ENCODE measurements at places on chromosomes 6 and 20.

DNA sequence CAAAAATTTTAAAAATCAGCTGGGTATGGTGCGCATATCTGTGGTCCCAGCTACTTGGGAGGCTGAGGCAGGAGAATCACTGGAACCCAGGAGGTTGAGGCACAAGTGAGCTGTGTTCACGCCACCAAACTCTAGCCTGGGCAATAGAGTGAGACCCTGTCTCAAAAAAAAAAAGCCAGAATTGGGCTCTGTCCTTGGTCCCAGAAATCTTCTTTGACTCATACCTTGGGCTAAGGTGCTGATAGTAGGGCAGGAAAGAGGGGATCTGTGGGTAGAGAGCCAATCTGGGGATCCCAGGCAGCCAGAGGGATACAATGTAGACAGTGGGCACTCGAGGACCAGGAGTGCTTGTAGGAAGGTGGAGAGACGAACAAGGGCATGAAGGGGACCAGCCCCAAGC, 13.3 kb downstream of the ETV7 start:
- DNase-seq, result no peak

DNA sequence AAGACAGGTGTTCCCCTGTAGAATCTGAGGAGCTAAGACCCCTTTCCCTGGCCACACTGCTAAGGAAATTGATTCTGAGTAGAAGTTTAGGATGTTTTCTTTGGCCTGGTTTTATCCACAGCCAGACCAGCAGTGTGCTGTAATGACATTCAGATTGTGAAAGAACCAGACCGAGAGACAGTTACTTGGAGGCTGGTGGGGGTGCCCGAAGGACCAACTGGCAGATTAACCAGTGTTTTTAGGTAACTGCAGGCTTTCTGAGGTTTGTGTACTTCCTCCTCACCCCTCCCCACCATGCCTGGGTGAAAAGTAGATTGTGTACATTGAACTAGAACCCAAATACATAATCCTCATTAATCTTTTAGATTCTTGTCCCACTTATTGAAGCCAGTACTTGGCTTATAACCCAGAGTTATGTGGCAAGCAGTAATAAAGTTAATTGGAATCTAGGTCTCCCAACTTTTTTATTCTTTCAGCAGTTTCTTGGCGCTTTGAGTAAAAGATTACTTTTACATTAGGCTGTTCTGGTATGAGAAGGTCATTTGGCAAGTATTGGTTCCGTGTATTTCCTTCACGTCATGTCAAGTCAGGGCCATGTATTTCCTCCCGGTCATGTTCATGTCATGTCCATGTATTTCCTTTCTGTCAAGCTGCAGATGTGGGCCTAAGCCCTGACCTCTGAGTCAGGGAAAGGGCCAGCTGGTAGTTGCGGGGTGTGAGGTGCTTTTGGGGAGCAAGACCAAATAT, 93.7 kb downstream of the TCP11 start:
- no peak for DNase-seq

GRCh38 chr6:117074672-117075071, 190.7 kb upstream of the VGLL2 start:
- no peak for DNase-seq

GRCh38 chr6:84771756-84772356, 7.5 kb upstream of the TBX18 start:
- no peak for DNase-seq

DNA sequence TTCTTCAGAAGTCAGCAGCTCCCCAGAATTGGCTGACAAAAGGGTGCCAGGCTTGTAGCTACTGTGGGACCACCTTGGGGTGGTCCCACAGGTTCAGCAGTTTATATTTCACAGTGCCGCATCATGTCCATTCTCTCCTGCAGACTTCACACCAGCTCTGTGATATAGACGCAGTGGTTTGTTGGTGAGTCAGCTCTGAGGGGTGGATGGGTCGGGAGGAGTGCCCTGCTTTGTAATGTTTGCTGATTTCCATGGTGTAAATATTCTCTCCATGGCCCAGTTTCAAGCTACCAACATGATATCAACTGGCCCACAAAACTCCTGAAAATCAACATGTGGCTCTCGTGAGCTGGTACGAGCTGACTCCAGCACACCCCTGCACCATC, 78.2 kb downstream of the CDH22 start:
- no peak for DNase-seq

GRCh38 chr6:42769836-42770235, 12.0 kb upstream of the BICRAL start:
- no peak for DNase-seq

DNA sequence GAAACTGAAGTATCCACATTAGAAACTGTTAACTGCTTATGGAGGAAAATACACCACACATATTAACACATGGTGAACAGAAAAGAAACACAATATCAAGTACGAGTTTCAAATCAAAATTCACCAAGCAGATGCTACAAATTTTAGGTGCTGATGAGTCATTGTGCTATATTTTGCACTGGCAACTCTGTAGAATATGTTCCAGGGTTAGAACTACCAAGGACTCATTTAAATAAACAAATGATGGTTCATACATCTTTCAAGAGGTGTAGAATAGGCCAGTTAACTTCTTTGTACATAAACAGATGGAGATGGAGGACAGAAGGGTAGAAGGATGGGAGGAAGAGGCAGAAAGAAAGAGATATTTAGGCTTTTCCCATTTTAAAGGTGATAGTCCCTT, 184.9 kb downstream of the ARHGAP18 start:
- DNase-seq, result no peak

DNA sequence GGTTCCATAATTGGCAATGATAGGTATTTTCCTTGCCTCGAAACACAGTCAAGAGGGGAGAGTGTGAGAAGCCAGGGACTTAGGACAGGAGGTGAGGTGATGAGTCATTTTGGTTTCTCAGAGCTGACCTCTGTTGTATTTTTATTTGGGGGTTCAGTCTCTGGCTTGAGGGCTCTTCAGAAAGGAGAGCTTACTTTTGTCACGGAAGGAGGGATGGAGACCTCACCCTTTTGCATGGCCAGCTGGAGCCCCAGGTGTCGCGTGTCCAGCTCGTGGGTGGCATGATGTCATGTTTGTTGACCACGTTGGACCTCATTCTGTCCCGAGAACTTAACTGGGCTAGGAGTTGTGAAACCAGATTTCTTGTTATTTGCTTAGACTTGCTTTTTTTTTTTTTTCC, 293.9 kb downstream of the QKI start:
- no peak for DNase-seq

GRCh38 chr6:149567945-149568585, 1.9 kb downstream of the GINM1 start:
- no peak for DNase-seq

- no peak for DNase-seq
These were observed 6.9 kb downstream of the PHACTR3 start for GRCh38 chr20:59611286-59611685.

- no peak for DNase-seq
These were observed 28.7 kb upstream of the TXNDC5 start for GRCh38 chr6:7939184-7939863.

GRCh38 chr6:14271789-14272736, 154.5 kb downstream of the CD83 start:
- no peak for DNase-seq

DNA sequence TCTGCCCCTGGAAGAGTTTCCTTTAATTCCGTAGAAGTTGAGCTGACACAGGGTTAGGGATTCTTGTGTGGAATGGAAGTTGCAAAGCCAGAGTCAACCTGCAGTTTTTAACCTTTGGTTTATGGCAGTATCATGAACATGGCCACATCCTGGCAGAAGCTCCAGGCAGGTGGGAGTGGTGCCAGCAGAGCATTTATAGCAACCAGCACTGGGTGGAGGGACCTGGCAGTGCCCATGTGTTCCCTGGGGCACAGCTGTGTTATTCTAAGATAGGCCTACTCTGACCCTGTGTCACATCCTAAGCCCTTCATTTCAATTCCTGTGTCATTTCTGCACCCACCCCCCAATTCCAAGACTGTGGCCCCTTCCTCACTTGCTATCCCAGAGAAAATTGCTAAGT, 26.1 kb upstream of the ZNF831 start:
- DNase-seq, result no peak

- DNase-seq, result no peak
These were observed 681.0 kb upstream of the GJE1 start for GRCh38 chr6:141451511-141452353.

DNA sequence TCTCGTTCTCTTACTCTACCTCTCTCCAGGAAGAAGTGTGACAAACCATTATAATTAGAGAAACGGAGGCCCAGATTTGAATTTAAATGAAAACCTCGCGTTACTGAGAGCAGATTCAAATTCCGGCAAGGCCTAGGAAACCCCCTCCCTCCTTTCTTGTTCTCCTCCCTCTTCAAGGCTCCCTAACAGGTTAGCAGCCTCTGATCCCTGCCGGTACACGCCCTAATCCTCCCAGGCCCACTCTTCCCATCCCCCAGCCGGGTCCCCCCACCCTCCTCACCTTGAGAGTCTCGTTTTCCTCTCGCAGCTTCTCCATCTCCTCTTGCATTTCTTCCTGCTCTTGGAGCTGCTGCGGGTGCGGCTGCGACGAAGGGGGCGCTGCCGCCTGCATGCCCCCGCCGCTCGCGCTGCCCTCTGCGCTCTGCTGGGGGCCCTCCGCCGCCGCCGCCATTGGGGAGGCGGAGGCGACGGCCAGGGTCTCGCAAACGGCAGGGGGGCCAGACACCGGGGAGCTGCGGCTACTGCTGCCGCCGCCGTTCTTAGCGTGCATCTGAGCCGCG, 3.8 kb downstream of the MTCL3 start:
- DNase-seq, result no peak

DNA sequence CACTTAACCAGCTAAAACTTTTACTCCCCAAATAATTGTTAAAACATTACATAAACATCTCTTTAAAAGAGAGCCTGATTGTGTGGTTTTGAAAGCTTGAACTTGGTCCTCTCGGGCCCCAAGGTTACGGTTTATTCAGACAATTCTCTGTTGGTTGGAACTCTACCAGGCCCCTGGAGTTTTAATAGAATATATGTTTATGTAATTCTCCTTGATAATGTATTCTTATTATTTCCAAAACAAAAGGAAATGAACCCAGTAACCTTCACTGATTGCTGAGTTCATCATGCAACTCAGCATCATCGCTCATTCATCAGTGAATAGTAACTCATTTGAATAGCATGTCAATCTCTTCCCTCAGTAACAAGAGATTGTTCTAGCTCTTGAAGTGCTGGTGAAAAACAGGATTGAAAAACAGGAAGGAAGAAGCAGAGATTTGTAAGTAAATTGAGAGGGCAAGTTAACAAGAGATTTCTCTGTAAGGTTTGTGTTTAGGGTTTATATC, 464.5 kb upstream of the MARCKS start:
- no peak for DNase-seq

DNA sequence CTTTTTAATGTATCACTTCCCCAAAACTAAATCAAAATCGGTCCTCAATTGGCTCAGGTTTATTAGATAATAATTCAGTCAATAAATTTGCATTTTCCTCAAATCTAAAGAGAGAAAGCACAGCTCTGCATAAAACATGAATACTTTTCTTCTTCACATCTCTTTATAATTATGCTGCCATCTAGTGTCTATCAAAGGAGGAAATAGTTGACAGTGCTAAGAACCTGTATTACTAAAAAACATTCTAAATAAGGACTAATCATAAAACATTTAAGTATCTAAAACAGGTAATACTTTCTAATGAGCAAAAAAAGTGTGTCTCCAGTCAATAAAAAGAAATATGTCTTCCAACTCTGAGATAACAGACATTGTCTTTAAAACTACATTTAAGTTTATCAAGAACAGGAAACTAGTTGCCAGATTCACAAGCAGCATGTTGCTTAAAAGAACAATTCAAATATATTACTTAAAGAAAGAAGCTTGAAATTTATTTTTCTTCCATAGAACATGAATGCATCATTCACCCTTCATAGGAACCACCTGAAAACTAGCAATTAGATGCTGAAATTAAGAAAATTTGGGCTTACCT, 56.5 kb upstream of the DST start:
- no peak for DNase-seq

GRCh38 chr6:5838656-5839396, 167.9 kb downstream of the NRN1 start:
- DNase-seq, result no peak

GRCh38 chr6:55679503-55679902, 100.5 kb upstream of the HMGCLL1 start:
- DNase-seq, result no peak

DNA sequence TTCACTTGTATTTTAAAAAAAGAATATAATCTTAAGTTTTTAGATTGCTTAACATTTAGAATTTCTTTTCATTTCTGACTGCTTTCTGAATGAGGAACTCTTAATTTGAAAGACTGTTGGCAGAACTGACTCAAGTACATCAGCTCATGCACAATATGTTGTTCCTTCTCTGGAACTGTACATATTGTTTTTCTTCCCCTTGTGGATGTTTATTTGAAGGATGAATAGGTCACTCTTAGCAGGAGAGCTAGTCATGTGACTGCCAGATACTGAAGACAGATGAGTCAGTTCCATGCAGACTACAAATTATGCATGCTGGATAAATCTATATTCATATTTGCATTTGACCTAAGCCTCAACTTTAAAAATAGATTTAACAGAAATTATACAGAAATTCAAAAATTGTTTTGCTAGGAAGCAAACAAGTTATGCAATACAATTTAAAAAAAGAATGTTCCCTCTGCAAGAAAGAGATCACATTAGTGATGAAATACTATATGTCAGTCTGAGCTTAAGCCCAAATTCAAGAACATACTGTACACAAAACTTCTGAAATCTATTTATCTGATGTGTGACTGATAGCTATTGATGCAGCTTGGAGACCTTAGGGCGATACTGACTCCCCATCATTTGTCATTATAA, 1274.9 kb upstream of the GJE1 start:
- DNase-seq, result no peak

GRCh38 chr6:131163886-131164285, 28.6 kb downstream of the AKAP7 start:
- no peak for DNase-seq

DNA sequence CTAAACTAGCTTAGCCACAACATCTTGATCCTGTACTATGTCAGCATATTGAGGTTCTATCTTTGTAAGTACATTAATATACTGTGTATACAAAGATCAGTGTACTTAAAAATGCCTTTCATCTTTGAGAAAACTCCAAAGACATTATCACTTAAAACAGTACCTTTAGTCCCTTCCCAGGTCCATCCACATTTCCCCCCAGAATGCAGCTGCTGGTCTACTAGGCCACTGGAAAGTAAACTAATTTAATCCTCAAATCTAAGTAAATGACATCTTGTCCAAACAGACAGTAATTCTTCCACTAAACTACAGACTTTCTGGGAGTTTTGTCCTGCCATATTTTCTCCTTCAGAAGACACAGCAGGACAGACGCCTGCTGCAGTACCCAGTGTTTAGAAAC, 68.7 kb downstream of the SYCP2 start:
- no peak for DNase-seq

- DNase-seq, result no peak
These were observed 2.6 kb upstream of the SLC22A7 start for GRCh38 chr6:43295456-43295855.

DNA sequence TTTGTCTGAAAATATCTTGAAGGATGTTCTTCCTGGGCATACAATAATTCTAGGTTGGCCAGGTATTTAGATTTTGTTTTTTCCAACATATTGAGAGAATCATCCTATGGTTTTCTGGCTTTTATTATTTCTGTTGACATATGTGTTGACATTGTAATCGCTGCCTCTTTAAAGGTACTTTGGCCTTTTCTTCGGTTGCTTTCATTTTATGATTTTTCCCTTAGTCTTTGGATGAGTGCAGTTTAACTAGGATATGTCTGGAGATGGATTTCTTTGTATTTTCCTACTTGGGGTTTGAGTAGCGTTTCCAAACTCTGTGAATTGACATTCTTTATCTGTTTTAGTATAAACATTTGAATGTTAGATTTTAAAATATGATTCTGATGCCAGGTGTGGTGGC, 11.5 kb downstream of the SERPINB1 start:
- no peak for DNase-seq
